ENCODE measurements at places on chromosomes 2 and 18.

DNA sequence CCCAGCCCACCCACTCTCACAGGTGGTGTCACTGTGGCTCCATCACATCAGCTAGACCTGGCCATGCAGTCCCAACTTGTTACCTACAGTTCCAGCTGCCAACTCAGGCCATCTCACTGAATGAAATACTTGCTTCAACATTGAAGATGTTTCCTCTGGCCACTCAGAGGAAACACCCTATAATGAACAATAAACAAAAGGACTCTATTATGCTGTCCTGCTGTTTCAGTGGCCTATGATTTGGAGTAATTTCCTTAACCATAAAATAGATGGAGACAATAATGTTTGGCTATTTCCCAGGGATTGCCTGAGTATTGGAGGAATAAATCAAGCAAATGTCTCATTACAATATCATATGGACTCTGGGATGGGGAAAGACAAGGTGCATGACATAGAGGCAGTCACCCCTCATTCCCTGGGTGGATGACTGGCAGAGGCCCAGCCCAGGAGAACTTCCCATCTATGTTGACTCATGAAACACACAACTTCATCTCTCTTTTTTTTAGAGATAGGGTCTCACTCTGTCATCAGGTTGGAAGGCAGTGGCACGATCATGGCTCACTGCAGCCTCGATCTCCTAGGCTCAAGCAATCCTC, 134.4 kb downstream of the TGIF1 start:
- no peak for DNase-seq

- DNase-seq = no peak
Observed at GRCh38 chr2:113228351-113228750, 50.4 kb downstream of the PAX8 start.

DNA sequence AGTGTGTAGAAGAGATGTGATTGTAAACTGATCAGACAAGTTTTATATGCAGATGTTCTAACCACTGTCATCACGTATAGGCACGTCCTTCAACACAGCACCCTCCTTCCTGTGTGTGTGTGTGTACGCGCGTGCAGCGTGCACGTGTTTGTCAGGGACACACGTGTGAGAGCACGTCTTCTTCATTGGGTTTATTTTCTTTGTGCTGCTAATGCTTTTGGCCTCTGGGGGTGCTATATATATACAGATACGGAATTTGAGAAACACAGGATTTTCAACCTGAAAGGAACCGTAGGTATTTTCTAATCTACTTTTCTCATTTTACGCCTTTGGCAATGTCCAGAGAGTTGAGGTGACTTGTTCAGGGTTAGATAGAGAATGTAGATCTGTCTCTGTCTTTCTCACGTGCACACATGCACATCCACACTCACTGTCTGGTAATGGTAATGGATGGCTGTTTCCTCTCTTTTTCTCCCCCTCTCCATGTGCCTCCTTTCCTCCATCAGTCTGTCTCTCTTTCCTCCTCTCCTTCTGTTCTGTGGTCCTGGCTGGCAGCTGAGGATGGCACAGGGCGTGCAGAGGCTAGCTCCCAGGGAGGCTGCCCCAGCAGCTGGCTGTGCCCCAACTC, 13.4 kb upstream of the CELF4 start:
- no peak for DNase-seq

GRCh38 chr2:179661986-179662385, 199.4 kb downstream of the ZNF385B start:
- no peak for DNase-seq

Measured in activated naive CD4-positive, alpha-beta T cell treated with anti-CD3 and anti-CD28 coated beads, Interleukin-2, amount 50 U/mL, for 72 hours (primary cell).